Aorta (tissue), 5 donors: ENCODE measurements at places on chromosomes 12 and 14. TPM values are rescaled to one million over a fixed set of nuclear protein-coding genes. Genes with fewer than 3 reads are reported as not detected.

DNA sequence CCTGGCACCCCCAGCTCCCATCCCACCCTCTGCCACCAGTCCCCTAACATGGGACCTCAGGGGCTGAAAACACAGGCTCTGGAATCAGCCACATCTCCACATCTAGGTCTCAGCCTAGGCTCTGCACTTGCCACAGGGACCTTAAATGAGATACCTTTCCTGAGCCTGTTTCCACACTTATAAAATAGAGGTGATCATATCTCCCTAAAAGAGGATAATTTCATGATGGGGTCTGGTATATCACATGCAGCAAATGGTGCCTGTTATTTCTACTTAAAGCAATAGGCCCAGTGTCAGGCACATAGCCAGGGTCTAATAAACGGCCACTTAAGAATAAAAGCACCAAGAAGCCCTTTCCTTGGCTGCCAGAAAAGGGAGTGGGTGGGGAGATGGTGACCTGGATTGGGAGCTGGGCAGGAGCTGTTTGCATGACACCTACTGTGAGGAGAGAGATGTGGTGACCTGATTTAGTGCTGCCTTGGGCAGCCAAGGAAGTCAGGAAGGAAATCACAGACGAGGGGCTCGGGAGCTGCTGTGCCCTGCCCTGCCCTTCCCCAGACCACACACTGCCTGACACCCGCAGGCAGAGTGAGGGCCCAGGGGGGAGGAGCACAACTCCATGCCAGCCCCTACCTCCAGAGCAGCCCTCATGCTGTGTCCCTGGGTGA is 71.2 kb downstream of the IRF2BPL start:
- no peaks in the 10 kb centered on the region for H3K27me3 ChIP-seq
- H3K4me3 ChIP-seq, result no peak overlapping the region
- no peaks in the 10 kb centered on the region for H3K36me3 ChIP-seq
- H3K4me1 ChIP-seq, result no peaks in the 10 kb centered on the region

The OAS2 gene
- total RNA-seq, result 18.6 TPM

The RD3L gene
- total RNA-seq, result not detected

GRCh38 chr12:80858356-80858755 is 79.4 kb downstream of the LIN7A start:
- no peak overlapping the region for H3K4me3 ChIP-seq
- no peak for DNase-seq
- no peaks in the 10 kb centered on the region for H3K4me1 ChIP-seq
- no peak overlapping the region for H3K27ac ChIP-seq

The TOMM20L gene
- total RNA-seq, result not detected
